D721Med (cell line): ENCODE measurements at places on chromosomes 1 and 21.
A peak's percentile ranks its signal among the peaks of the same experiment; 100 is the strongest.

GRCh38 chr1:241081473-241081872 is 275.5 kb downstream of the RGS7 start:
- DNase-seq, result no peak

GRCh38 chr1:180505732-180506335 is 3.5 kb upstream of the ACBD6 start:
- DNase-seq, result no peak

DNA sequence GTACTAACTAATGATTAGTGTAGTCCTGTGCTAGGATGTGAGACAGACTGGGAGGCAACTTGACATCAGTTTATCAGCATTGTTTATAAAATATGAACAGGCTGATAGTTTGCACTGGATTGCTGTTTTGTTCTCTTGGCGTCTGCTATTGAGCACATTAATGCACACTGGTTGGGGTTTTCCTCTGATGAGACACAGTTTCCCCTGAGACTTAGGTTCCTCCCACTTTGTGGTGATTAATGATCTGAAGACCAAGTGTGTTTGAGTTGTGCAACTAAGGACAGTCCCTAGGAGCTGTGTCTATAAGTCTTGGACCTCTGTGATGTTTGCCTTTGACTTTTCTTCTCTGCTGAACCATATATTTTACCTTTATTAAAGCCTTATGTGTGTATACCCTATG is 1015.4 kb downstream of the AMY1C start:
- DNase-seq, result no peak

DNA sequence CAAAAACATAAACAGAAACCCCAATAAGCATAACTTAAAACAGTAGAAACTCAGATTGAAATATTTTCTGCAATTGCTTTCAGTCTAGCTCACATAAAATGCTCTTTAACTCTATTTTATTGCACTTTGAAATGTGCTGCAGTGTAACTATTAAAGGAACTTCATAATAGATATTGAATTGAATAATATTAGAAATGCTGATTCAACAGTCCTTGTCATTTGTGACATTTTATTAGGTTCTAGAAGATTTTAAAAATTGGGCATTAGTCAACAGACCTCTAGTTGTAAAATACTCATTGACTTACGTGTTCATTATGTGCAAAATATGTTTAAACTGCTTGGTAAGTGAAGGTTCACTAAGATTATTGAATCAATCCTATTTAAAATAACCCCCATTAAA is 1422.3 kb downstream of the PLA2G4A start:
- no peak for DNase-seq

DNA sequence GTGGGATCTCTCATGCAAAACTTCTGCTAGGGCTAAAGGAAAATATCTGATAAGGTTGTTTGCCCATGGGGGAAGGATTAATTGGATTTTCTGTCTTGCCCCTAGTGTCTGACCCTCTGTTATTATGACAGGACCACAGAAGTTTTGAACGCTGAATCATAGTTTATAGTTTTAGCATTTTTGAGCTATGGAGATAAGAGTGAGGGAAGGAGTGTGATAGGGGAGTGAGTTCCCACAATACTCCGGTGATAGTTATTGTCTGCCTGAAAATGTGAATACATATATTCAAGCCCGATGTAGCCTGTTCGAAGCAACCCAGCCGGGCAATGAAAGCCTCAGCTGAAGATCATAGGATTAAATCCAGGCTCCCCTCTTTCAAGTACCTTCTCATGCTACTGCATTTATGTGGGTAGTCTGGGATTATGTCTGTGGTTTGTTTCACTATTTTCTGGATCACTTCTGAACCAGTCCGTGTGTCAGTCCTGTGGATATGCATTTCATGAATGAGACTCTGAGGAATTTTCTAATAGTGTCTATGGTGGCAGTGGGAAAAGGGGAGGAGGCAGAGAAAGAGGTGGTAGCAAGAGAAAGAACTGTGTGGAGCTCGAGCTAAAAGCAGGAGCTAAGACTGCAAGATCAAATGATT is 258.7 kb downstream of the DISC1 start:
- DNase-seq, result no peak

GRCh38 chr21:39118061-39118460 is 65.2 kb downstream of the PSMG1 start:
- no peak for DNase-seq

GRCh38 chr1:110312188-110313121 is 26.7 kb upstream of the RBM15 start:
- DNase-seq, result peak; percentile 55
